Activated naive CD4-positive, alpha-beta T cell treated with anti-CD3 and anti-CD28 coated beads, Interleukin-2, amount 10 ng/mL, durations not matched to agents 7 days and 5 days (primary cell): ENCODE measurements at places on chromosomes 7 and 10.

- H3K4me3 ChIP-seq: no peak overlapping the region
- DNase-seq: no peak
- H3K4me1 ChIP-seq: peaks cover 4% of the 10 kb centered on the region
- no peaks in the 10 kb centered on the region for H3K36me3 ChIP-seq
These were observed 741 bp downstream of the PRAP1 start for GRCh38 chr10:133347710-133348517.

DNA sequence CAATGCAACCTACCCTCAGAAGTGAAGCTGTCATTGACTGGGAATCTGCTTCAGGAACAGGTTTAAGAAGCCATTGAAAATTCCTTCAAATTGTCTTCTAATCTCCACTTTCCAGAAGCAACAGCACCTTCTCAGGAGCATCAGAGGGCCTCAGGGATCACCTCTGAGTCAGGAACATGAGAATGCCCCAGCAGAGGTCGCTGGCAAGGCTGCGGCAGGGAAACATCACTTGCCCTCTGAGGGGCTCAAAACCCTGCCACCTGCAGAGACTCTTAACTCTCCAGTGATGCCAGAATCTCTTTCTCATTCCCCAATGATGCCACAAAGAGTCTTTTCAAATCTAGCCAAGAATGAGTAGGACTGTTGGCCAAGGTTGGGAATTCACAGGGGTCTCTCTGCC lies 5.9 kb upstream of the MAPK8 start:
- peaks cover 29% of the 10 kb centered on the region for H3K27me3 ChIP-seq
- peaks cover 2% of the 10 kb centered on the region for H3K4me1 ChIP-seq
- H3K36me3 ChIP-seq: no peaks in the 10 kb centered on the region
- DNase-seq: no peak
- H3K27ac ChIP-seq: no peak overlapping the region

DNA sequence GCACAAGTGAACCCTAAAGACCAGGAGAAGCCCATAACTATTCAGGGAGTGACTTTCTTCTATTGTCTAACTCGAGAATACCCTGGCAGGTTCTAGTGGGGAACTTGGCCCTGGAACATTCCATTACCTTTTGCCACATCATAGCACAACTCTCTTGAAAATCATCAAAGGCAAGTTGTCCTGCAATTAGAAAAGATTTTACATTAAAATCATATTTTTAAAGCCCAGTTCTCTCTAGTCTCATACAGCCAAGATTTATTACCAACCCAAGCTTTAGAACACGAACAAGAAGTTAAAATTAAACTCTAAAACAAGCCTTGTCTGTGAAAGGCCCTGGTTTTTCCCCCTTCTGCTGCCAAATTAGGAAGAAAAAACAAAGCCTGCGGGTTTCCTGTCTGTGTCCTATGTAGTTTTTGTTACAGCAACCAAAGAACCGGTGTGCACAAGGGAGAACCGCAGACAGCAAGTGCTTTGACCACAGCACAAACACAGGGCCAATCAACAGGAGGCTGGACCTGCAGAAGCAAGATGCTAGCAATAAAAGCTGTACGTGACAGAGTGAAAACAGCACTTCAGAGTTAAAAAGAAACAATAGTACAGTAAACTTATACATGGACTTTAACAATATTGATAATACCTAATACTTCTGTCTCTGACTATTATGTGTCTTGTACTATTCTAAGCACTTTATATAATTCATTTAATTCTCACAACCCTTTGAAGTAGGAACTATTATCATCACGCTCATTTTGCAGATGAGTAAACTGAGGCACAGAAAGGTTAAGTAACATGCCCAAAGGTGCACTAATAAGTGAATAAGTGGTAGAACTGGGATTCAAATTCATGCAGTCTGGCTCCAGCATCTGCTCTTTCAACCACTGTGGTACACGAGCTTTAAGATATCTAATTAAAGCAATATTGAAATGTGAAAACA lies 65.8 kb downstream of the STK17A start:
- H3K27ac ChIP-seq: peak overlapping the region; percentile 90
- peaks cover 95% of the 10 kb centered on the region for H3K4me1 ChIP-seq
- DNase-seq: peak; percentile 82
- no peaks in the 10 kb centered on the region for H3K27me3 ChIP-seq

- no peaks in the 10 kb centered on the region for H3K4me1 ChIP-seq
- H3K36me3 ChIP-seq: no peaks in the 10 kb centered on the region
- no peak overlapping the region for H3K4me3 ChIP-seq
- H3K27ac ChIP-seq: peak overlapping the region; percentile 7
- DNase-seq: no peak
- no peaks in the 10 kb centered on the region for H3K27me3 ChIP-seq
These were observed 308.4 kb downstream of the ZNF248 start for GRCh38 chr10:37549054-37549453.

DNA sequence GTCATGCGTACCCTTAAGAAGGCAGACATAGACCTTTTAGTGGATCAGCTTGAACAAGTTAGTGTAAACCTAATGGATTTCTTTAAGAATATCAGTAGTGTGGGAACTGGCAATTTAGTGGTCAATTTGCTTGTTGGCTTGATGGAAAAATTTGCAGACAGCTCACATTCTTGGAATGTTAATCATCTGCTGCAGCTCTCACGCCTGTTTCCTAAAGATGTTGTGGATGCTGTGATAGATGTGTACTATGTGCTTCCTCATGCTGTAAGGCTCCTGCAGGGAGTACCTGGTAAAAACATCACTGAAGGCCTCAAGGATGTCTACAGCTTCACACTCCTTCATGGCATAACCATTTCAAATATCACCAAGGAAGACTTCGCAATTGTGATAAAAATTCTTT lies 103.4 kb downstream of the ABCA13 start:
- no peaks in the 10 kb centered on the region for H3K36me3 ChIP-seq
- no peak overlapping the region for H3K4me3 ChIP-seq
- no peaks in the 10 kb centered on the region for H3K4me1 ChIP-seq
- H3K27me3 ChIP-seq: no peaks in the 10 kb centered on the region
- no peak for DNase-seq

DNA sequence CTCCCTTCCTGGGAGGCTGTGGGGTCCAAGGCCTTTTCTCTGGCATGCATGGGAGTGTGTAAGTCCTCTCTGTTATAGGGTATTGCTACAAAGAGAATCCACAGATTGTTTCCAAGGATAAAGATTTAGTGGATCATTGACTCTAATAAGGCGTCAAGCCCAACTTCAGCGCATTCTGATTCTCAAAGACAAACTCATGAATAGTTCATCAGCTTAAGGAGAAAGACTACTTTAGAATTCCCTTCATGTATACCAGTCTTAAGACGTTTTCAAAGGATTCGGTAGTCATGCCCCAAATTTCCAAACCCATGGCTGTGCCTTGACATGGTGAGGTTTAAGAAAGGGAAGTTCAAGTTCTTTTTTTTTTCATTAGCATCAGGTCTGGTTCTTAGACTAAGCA lies 46.6 kb upstream of the ABLIM1 start:
- H3K4me3 ChIP-seq: no peak overlapping the region
- no peak for DNase-seq
- no peak overlapping the region for H3K27ac ChIP-seq
- H3K4me1 ChIP-seq: no peaks in the 10 kb centered on the region

DNA sequence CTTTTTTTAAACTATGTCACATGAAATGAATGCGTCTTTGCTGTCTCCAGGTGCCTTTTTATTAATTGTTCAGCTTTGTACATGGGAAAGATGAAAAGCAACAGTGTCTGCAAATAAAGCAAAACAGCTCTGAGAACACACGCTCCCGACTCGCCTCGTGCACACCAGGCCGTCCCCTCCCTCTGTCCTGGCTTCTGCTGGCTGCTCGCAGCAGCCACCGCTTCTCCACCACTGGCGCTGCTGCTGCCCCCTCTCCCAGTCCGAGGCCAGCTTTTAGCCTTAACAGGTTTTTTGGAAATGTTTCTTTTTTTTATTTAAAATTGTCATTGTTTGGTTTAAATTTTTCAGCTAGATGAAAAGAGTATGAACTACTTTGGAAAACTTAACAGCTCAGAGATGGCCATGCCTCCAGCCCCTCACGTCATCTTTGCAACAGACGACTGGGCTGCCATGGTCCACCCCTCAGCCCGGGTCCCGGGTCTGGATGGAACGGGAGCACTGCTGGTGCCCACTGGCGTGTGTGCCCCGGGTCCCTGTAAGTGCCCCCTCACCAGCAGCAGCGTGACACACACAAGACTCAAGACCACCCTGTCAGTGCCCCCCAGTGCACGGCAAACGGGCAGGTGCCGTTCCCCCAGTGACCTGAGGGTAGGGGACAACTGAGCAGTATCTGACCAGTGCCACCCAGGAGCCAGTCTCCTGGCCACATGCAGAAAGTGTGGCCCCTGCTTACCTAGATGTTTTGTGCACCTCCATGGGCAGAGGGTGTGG lies 415.6 kb upstream of the FOXK1 start:
- H3K36me3 ChIP-seq: peaks cover 1% of the 10 kb centered on the region
- DNase-seq: no peak
- peaks cover 13% of the 10 kb centered on the region for H3K27me3 ChIP-seq
- no peak overlapping the region for H3K4me3 ChIP-seq
- H3K27ac ChIP-seq: no peak overlapping the region

- peak overlapping the region; percentile 26 for H3K4me3 ChIP-seq
- DNase-seq: peak; percentile 63
- peaks cover 67% of the 10 kb centered on the region for H3K4me1 ChIP-seq
- peaks cover 4% of the 10 kb centered on the region for H3K36me3 ChIP-seq
- H3K27ac ChIP-seq: peak overlapping the region; percentile 92
- H3K27me3 ChIP-seq: peaks cover 8% of the 10 kb centered on the region
These were observed 86.5 kb upstream of the KDM7A start for GRCh38 chr7:140263277-140263676.

GRCh38 chr10:94413361-94413760 lies 11.0 kb downstream of the TBC1D12 start:
- no peaks in the 10 kb centered on the region for H3K4me1 ChIP-seq
- peaks cover 34% of the 10 kb centered on the region for H3K27me3 ChIP-seq
- H3K4me3 ChIP-seq: no peak overlapping the region
- H3K36me3 ChIP-seq: no peaks in the 10 kb centered on the region
- no peak overlapping the region for H3K27ac ChIP-seq

- peaks cover 16% of the 10 kb centered on the region for H3K27me3 ChIP-seq
- no peak overlapping the region for H3K4me3 ChIP-seq
- no peak overlapping the region for H3K27ac ChIP-seq
- no peaks in the 10 kb centered on the region for H3K4me1 ChIP-seq
- DNase-seq: no peak
These were observed 8.3 kb upstream of the FOXL3 start for GRCh38 chr7:281637-282036.

DNA sequence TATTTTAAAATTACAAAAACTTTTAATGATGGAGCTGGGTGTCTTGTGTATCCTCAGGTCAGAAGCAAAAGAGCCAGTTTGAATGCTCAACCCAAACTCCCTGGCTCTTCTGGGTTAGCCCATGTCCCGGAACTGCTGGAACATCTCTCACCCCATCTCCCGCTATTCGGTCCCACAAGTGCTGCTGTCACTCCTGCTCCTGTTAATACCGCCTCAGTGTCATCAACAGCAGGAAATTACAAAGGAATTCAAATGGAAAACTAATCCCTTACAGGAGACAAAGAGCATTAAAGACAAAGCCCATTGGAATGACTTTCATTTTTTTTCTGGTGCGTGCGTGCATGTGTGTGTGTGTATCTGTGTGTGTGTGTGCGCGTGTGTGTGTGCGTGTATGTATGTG lies 112.0 kb upstream of the C7orf33 start:
- peaks cover 4% of the 10 kb centered on the region for H3K27me3 ChIP-seq
- no peak overlapping the region for H3K4me3 ChIP-seq
- no peaks in the 10 kb centered on the region for H3K36me3 ChIP-seq
- no peak for DNase-seq

DNA sequence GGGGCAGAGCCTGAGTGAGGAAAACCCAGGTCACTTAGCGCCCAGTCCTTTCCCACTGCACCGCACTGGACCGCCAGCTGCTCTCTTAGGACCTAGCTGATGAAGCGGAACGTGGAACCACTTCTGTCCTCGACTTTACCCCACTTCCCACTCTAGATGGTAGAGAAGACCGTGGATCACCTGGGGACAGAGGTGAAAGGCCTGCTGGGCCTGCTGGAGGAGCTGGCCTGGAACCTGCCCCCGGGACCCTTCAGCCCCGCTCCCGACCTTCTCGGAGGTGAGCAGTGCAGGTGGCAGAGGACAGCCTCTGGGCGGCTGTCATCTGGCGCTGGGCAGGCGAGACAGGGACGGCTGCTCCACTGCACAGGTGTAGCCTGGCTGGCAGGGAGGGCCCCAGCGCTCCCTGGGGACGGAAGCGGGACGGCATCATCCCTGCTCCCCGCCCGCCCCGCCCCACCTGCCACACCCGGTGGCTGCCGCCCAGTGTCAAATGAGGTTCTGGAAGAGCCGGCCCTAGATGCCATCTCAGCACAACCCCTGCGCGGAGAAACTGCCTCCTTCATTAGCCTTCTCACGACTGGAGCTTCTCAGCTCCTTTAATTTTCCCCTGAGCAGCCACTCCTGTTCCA lies 11.7 kb downstream of the PLAC9 start:
- H3K4me3 ChIP-seq: peak overlapping the region; percentile 68
- peaks cover 10% of the 10 kb centered on the region for H3K36me3 ChIP-seq
- H3K27me3 ChIP-seq: peaks cover 31% of the 10 kb centered on the region
- peaks cover 21% of the 10 kb centered on the region for H3K4me1 ChIP-seq
- peak; percentile 48 for DNase-seq
- peak overlapping the region; percentile 66 for H3K27ac ChIP-seq

- DNase-seq: no peak
- H3K4me3 ChIP-seq: no peak overlapping the region
- no peaks in the 10 kb centered on the region for H3K36me3 ChIP-seq
- peaks cover 86% of the 10 kb centered on the region for H3K27me3 ChIP-seq
- no peak overlapping the region for H3K27ac ChIP-seq
These were observed 37.3 kb downstream of the PAX2 start for GRCh38 chr10:100782461-100783244.

- no peaks in the 10 kb centered on the region for H3K4me1 ChIP-seq
- no peak overlapping the region for H3K27ac ChIP-seq
- no peaks in the 10 kb centered on the region for H3K27me3 ChIP-seq
- no peak overlapping the region for H3K4me3 ChIP-seq
These were observed 271.3 kb upstream of the CACNA2D1 start for GRCh38 chr7:82714883-82715282.

DNA sequence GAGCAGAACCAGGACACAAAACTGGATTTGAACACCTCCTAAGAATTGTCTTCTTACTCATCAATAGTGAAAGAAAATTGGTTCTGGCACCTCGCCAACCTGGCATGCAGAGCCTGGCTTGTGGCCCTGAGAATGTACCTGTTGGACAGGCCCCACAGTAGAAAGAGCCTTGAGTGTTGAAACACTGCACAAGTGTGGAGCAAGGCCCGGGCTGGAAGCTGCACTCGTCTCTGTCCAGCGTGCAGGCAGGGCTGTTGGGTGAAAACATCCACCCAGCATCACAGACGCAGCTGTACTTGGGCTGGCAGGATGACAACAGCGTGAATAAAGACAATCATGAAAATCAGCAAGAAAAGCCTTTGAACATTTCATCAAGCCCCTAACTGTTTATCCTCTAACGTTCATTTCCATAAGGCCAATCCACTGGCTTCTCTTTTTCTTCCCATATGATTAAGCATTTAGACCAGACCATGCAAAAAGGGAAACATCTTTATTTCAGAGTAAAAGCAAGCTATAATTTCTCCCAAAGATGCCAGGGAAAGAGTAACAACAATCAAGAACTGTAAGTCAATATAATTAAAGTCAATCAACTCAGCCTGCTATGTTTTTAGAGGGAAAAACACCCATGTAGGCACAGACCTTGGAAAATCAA lies 15.6 kb downstream of the CUBN start:
- H3K27me3 ChIP-seq: no peaks in the 10 kb centered on the region
- H3K36me3 ChIP-seq: peaks cover 2% of the 10 kb centered on the region
- peaks cover 12% of the 10 kb centered on the region for H3K4me1 ChIP-seq
- DNase-seq: no peak

- H3K36me3 ChIP-seq: no peaks in the 10 kb centered on the region
- no peak for DNase-seq
These were observed 154.8 kb downstream of the ADAM12 start for GRCh38 chr10:126233182-126234148.

- no peak overlapping the region for H3K27ac ChIP-seq
- no peak for DNase-seq
- H3K36me3 ChIP-seq: peaks cover 4% of the 10 kb centered on the region
- H3K4me3 ChIP-seq: no peak overlapping the region
These were observed 6.1 kb upstream of the CREB5 start for GRCh38 chr7:28406192-28406591.
